ENCODE measurements at places on chromosomes 16 and 17.

DNA sequence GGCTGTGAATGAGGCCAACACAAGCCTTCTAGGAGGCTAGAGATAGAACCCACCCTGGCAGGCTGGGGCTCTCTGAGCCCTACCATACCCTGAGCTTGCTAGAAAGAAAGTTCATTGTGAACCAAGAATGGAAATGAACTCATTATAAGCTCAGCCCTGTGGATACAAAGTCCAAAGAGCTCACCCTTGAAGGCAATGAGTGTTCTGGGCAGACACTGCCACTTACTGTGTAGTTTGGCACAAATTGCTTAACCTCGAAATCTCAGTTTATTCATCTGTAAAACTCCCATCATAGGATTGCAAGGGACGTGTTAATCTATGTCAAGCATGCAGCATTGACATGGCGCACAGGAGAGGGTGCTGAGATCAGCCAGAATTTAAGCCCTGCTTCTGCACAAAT lies 5.5 kb downstream of the KDM8 start:
- no peak for DNase-seq

DNA sequence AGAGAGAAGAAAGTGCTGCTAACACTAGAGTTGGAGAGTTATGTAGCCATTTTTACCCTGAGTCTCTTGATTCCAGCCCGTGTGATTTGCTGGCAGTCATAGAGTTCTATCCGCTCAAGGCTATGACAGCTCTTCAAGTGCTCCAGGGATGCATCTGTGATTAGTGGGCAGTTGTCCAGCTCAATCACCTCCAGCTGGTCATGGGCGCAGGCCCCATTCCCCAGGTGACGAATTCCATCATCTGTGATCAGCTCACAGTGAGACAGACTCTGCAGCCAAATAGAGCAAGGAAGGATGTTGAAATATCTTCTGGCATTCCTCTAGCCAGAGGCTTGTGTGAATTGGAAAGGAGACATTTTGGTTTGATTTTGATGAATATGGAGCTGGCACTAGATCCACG lies 38.4 kb upstream of the STAC2 start:
- DNase-seq = no peak

DNA sequence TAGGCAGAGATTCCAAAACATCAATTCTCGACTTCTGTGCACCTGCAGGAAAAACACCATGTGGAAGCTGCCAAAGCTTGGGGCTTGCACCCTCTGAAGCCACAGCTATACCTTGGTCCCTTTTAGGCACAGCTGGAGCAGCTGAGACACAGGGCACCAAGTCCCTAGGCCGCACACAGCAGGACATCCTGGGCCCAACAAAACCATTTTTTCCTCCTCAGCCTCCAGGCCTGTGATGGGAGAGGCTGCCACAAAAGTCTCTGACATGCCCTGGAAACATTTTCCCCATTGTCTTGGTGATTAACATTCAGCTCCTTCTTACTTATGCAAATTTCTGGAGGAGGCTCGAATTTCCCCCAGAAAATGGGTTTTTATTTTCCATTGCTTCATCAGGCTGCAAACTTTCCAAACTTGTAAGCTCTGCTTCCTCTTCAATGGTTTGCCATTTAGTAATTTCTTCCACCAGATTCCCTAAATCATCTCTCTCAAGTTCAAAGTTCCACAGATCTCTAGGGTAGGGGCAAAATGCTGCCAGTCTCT lies 24.3 kb upstream of the COL1A1 start:
- no peak for DNase-seq

DNA sequence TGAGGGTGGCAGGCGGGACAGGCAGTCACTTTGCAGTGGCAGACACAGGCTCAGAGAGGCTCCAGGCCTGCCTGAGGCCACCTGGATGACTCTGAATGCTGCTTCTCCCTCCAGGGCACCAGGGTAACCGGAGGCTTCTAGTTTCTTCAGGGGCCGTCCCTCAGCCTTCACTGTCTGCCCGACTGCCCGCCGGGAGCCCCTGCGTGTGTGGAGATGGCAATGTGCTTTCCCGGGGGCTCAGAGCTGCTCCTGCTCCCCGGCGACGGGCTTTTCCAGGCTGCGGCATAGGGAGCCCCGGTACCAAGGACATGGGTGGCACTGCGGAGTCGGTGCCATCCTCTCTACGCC lies 51.5 kb downstream of the CBFA2T3 start:
- no peak for DNase-seq

All from NCI-H187 treated with DMSO at 0.1 percent for 48 hours (cell line).